Central memory CD8-positive, alpha-beta T cell (primary cell): ENCODE measurements at places on chromosomes 7 and 10.

GRCh38 chr7:69708857-69709256 is 110.6 kb downstream of the AUTS2 start:
- DNase-seq = no peak

DNA sequence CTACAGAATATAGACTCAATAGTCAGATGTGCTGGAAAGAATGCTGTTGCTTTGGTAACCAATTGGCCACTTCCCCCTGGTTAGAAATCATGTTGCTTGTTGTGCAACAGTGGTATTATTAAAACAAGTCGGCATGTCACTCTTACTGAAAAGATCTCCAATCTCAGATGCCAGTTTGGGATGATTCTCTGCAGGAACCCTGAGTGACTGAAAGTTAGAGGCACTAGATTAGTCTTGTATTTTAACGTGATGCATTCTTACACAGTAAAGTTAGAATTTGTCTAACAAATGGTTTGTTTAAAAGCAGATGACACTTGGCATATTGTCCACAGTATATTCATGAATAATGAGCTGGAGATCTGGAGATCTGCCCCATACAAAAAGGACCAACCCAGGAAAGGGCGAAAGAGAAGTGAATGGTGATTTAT is 287.6 kb downstream of the TWIST1 start:
- no peak for DNase-seq

DNA sequence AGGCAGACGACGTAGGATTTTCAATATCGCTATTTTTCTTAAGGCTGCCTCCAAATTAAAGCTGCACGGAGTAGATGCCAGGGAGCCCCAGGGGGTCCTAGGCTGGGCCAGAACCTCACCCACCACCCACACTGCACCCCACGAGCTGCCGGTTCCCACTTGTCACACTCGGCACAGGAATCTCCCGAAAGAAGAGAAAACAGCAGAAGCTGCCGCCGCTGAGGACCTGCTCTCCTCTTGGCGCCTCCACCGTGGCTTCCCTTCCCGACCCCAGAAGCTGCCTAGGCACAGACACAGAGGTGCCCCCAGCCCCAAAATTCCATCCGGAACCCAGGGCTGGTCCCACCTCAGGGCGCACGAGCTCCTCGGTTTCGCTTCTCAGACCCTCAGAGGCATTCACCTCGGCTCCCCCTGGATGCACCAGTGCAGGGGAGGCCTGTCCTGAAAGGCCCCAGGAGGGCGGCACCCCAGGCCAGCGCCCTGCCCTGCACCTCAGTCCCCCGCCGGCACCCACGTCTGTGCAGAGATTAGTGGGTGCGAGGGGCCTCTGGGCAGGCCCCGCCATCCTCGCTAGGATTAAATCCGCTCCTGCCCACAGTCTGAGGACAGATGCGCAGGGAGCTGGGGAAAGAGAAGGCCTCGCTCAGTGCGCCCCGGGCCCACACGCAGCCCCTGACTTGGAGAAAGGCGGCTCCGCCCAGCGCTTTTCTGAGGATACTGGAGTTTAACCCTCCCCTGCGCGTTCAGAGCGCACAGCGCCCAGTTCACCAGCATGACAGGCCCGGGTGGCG is 99.2 kb downstream of the PTPRN2 start:
- no peak for DNase-seq

GRCh38 chr7:98788966-98789365 is 80.8 kb downstream of the TMEM130 start:
- no peak for DNase-seq

DNA sequence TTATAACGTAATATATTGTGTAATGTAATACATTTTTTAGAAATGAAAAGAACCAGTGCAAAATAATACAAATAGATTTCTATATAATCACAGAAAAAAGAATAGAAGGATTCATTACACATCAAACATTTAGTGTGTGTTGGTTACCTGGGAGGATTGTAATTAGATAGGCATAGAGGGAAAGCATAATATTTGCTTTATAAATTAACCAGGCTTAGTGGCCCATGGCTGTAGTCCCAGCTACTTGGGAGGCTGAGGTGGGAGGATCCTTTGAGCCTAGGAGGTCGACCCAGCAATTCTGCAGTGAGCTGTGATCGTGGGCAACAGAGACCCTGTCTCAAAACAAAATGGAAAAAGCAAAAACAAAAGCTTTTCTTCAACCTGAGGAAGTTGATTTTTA is 5.0 kb upstream of the CNOT4 start:
- DNase-seq = no peak

- DNase-seq = no peak
Observed at GRCh38 chr10:125171402-125172306, 11.3 kb upstream of the CTBP2 start.

DNA sequence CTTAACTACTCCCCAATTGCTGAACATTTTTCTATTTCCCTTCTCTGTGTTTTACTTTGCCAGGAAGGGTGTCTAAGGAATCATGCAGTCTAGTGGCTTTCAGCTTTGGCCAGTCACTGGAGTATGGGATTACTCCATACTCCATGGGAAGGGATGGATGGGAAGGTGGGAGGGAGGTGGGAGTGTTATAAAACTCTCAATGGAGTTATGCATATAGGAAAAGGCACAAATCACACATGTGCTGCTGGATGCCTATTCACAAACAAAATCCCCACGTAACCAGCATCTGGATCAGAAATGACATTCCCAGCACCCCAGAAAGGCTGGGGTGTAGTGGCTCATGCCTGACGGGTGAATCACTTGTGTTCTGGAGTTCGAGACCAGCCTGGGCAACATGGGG is 125.3 kb downstream of the ATXN7L1 start:
- DNase-seq = no peak

DNA sequence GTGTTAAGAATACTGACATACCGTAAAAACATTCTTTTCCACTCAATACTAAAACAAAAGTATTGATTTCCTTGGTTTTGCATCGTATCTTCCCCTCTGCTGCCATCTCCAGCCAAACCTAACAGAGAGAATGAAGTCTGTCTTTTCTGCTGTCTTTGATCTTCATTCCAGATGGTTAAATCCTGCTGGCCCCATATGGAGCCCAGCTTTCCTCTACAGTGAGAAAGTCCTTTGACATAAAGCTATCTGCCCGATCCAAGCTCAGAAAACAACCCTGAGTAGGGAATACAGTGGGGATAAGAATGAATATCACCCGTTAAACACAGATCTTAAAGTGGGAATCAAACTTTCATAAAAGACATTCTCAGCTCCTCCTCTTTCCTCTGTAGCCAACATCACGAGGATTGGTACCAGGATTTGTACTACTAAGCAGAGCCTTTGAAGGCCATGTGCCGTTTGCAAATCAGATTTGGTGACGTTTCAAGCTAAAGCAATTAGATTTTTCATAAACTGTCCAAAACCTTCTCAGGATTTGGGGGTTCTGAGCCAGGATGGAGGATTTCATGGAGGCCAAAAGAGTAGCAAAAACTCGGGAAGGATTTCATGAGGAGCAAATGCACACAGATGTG is 30.8 kb upstream of the GPAM start:
- DNase-seq = no peak

DNA sequence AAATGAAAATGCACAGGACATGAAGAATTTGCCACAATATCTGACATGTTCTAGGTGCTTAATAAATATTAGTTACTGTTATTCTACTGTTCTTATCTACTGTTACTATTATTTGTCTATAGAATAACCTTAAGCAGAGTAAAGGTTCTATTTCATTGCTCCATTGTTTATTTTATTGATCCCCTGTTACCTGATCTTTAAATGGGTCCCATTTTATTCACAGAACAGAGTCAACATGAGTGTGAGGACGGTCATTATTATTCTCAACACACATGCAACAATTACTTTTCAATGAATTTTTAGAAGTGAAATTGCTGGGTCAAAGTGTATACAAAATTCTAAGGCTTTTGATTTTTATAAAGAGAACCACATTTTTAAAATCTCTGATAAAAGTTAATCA is 186.9 kb downstream of the AHR start:
- no peak for DNase-seq

- no peak for DNase-seq
Observed at GRCh38 chr7:28649189-28649588, 236.9 kb downstream of the CREB5 start.

GRCh38 chr7:130996833-130997231 is 262.8 kb upstream of the KLF14 start:
- no peak for DNase-seq

- no peak for DNase-seq
Observed at GRCh38 chr7:157619753-157620525, 283.1 kb downstream of the DNAJB6 start.

- DNase-seq = no peak
Observed at GRCh38 chr7:30907527-30908267, 4.0 kb upstream of the AQP1 start.

- no peak for DNase-seq
Observed at GRCh38 chr10:129631006-129631405, 164.0 kb downstream of the MGMT start.

- DNase-seq = no peak
Observed at GRCh38 chr7:105297985-105298384, 90.7 kb downstream of the SRPK2 start.

DNA sequence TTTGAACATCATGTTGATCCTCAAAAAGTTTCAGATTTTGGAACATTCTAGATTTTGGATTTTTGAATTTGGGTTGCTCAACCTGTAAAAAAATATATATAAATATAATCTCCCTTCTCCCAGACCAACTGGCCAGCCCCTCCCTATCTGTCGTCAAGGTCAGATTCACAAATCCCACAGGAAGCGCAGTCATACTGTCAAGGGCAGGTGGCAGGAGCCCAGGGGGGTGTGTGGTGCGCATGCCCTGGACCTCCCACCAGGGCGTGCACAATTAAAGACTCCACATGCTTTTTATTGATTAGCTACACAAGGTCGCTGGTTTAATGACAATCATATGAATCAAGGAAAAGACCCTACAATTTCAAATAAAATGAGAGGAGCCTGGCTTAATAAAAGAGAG is 77.0 kb upstream of the EEPD1 start:
- no peak for DNase-seq

DNA sequence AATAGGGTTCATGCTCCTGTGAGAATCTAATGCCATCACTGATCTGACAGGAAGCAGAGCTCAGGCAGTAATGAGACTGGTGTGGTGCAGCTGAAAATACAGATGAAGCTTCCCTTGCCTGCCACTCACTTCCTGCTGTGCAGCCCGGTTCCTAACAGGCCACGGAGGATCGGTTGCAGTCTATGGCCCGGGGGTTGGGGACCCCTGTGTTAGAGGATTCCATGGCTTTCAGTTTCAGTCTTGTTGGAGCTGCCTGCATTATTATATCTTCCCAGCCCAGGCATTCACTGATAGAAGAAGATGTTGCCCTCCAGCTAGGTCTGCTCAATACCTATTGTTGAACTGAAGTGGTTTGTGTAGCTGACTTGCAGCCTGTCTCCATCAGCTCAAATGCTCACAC is 1298.8 kb downstream of the TYW1 start:
- no peak for DNase-seq

- DNase-seq = no peak
Observed at GRCh38 chr10:8229153-8229552, 174.7 kb downstream of the GATA3 start.

DNA sequence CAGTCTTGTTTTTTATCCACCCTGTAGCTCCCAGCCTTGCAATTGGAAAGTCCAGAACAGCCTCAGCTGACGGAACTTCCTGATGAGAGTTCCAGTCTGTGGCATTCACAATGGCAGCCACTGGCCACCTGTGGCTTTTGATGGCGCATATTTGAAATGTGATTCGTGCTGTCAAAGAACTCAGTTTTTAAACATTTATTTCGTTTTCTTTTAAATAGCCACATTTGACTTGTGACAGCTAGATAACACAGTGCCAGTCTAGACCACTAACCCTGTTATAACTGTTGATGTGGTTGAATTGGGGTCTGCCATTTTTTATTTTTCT is 97.3 kb downstream of the INPP5A start:
- DNase-seq = no peak

DNA sequence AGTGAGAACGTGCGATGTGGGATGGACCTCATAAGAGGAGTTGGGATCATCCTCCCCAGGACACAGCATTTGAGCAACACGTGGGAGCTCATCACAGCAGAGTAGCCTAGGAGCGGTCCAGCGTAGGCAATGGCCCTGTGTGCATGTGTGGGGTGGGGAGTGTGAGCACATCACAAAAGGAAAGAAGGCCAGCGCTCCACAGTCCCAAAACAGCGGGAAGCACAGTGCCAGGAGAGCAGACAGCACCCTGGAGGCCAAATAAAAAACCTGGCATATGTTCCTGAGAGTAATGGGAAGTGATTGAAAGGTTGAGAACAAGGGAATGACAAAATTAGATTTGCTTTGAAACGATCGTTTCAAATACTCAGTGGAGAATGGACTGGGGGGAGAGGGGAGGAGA is 226.0 kb downstream of the C7orf25 start:
- no peak for DNase-seq

GRCh38 chr7:93359520-93360198 is 127.5 kb downstream of the VPS50 start:
- no peak for DNase-seq

DNA sequence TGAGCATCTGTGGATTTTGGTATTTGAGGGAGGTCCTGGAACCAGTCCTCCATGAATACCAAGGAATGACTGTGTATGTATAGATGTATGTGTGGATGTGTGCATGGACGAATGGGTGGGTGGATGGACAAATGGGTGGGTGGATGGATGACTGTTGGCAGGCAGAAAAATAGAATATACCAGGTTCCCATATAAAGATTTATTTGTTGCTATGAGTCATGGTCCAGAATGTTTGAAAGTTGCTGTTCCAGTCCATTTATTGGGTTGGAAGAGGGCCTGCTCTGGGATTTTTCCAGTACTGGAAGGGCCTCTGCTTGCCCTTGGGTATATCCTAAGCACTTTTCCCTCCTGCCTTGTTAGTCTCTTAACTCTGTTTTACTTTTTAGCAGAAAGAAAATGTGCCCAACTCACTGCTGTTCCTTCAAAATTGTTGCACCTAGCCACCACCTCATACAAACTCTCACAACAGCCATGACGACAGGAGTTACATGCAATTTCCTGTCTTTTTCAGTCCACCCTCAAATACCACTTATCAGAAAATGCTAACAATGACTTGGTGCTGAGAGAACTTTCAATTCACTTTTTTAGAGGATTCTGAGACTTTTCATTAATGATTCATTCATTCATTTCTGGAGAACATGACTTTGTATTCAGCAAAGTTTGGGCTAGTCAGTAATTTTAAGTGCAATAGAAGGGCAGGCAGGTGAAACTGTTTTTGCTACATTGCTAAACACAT is 108.1 kb downstream of the EEPD1 start:
- DNase-seq = no peak
